ENCODE measurements at places on chromosomes 1 and 21.
A peak's percentile ranks its signal among the peaks of the same experiment; 100 is the strongest.

DNA sequence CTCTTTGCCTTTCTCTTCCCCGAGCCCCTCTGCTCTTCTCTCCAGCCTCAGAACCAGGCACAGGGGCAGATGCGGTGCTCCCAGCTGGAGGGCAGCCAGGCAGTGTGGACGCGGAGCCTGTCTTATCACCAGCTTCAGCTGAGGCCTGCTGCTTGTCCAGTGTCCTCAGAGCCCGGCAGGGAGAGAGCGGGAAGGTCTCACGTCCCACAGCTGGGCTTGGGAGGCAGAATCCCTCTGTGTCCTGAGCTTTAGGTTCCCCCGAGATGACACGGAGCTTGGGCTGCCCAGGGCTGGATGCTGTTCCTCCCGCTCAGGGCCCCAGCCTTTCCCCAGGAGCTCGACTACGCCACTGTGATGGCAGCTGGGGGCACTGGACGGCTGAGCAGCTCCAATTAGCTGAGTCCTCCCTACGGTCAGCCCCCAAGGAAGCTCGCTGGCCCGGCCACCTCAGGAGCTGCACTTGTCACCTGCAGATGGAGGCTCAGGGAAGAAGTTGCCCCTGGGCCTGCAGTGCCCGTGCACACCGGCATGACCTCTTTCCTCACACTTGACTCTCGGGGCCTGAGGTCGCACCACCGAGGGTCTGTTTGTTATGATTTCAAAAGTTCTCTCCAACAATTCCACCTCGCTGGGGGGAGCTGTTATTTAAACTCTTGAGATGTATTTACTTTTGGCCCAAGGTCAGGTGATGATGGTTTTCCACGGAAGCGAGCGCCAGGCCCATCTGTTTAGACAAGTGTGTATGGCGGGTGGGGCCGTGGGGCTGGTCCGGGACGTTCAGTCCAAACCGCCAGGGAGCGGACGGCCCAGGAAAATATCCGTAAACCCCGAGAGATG lies 127.3 kb downstream of the SIK1 start:
- no peak for DNase-seq

DNA sequence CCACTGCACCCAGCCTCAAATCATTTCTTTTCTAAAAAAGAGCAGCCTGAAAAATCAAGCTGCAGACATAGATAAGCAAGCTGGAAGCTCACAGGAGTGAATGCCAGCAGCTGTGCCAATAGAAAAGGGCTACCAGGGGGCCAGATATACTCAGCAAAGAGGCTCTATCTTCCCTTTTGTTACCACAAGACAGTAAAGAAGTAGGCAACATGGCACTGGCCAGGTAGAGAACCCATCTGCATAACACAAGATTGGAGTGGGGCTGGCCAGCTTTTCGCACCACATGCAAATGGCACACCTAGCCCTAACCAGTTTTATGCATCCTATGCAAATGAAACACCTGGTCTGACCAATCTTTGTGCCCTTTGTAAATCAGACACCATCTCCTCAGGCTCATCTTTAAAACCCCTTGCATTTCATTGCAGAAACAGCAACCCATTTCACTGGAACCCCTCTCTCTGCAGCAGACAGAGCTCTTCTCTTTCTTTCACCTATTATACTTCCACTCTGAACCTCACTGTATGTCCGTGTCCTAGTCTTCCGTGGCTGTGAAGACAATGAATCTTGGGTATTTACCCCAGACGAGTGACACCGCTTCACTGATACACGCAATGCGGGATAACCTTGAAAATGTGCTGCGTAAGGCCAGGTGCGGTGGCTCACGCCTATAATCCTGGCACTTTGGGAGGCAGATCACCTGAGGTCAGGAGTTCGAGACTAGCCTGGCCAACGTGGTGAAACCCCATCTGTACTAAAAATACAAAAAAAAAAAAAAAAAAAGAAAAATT lies 15.1 kb downstream of the CASP9 start:
- no peak for DNase-seq

DNA sequence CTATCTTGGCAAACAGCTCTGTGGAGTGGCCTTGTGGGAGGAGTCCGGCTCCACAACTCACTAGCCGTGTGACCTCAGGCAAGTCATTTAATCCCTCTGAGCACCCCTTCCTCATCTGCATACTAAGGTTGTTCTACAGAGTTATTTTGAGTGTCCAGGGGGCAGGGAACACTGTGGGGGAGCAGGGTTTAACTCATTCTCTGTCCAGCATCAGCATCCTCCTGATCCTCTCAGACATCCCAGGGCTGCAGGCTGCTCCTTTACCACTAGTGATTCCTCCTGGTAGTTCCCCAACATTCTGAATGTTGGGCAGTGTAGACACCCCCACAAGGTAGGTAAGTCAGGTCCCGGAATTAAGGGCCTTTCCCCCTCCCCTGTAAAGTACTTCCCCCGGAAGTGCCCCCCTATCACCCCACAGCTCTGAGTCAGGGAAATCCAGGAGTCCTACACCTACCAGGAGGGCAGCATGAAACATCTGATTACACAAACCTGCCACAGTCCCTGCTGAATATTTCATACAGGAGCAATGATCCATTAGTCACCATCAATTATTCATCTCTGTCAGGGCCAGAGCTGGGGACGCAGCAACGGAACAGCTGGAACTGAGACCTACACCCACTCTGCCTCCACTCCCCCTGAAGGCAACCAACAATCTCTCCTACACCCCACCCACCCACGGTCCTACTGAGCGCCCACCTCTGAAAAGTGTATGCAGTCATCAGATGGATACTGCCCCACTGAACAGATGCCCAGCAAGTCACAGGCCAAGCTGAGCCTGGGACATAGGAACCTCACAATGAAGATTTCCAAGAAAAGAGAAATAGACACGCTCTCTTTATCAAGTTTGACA lies 20.5 kb downstream of the SYT2 start:
- DNase-seq: no peak

- DNase-seq: no peak
These were observed 100.0 kb upstream of the SERTAD4 start for GRCh38 chr1:210132582-210132981.

DNA sequence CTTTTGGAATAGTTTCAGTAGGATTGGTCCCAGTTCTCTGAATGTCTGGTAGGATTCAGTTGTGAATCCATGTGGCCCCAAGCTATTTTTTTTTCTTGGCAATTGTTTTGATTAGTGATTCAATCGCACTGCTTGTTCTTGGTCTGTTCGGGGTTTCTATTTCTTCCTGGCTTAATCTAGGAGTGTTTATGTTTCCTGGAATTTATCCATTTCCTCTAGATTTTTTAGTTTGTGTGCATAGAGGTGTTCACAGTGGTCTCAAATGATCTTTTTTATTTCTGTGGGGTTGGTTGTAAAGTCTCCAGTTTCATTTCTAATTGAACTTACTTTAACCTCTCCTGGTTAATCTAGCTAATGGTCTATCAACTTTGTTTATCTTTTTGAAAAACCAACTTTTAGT lies 117.6 kb downstream of the NME7 start:
- peak; percentile 19 for DNase-seq

GRCh38 chr1:66576645-66577044 lies 42.7 kb downstream of the SGIP1 start:
- DNase-seq: no peak

GRCh38 chr1:112937070-112937469 lies 18.9 kb downstream of the SLC16A1 start:
- no peak for DNase-seq

- no peak for DNase-seq
These were observed at the start of gene SLC37A1 for GRCh38 chr21:42513151-42513984. SLC37A1 (plus strand) TSS chr21:42513852; CDS start chr21:42518455, 4,603 bp downstream.

DNA sequence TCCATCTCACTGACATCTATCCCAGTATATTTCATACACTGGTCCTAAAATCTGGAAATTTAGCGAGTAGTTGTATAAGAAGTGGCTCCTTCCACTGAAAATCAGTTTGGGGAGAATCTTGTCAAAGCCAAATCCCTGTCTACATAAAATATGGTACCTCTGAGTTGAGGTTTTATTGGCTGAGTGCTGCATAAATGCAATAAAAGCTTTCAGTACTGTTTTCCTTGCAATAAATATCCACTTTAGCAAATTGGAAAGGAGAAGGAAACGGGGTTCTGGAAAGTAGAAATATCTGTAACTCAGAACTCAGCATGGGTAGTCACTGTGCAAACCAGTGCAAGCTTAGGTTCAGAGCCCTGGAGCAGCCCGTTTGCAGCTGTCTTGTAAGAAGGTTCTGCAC lies 580.2 kb downstream of the SMYD3 start:
- no peak for DNase-seq

DNA sequence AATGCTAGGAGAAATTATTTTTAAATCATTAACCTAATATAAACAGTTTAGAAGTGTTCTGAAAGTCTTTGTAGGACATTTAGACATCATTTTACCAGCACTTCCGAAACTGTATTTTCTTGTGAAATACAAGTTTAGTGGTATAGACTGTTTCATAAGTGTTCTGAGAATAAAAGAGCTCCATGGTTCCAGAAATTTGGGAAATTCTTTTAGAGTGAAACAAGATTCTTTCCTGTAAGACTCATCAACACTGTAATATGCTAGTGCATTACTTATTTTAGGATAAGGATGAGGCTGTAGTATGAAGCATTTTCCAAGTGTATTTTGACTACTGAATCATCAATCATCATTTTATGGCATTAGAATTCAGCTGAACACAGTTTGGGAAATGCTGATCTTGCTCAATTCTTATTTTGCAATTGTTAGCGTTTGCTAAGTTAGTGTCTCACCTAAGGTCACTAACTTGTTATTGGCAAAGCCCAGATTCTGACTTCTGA lies 73.4 kb downstream of the CEP350 start:
- DNase-seq: no peak

DNA sequence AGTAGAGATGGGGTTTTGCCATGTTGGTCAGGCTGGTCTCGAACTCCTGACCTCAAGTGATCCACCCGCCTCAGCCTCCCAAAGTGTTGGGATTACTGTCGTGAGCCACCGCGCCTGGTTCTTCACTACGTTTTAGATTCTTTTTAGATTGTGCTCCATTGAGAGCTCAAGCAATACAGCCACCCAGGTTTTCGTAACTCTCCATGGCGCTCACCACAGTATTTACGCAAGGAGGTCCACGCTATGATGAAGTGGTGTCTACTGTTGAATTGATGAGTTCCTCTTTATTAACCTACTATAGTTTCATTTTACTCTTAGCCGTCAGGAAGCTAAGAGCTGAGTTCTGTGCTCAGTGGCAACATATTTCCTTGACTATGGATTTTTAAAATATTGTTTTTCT lies 1.8 kb upstream of the KIF1B start:
- DNase-seq: no peak

DNA sequence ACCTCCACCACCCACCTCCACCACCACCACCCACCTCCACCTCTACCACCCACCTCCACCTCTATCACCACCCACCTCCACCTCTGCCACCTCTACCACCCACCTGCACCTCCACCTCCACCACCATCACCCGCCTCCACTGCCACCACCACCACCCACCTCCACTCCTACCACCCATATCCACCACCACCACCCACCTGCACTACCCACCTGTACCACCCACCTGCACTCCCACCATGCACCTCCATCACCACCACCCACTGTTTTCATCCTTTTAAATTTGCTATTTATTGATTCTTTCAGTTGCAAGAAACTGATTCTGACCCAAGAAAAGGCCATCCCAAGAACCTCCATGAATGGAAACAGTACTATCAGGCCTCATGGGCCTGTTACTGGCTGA lies 6.3 kb downstream of the OPTC start:
- no peak for DNase-seq

GRCh38 chr1:17207540-17207939 lies 2.6 kb downstream of the PADI1 start:
- no peak for DNase-seq

DNA sequence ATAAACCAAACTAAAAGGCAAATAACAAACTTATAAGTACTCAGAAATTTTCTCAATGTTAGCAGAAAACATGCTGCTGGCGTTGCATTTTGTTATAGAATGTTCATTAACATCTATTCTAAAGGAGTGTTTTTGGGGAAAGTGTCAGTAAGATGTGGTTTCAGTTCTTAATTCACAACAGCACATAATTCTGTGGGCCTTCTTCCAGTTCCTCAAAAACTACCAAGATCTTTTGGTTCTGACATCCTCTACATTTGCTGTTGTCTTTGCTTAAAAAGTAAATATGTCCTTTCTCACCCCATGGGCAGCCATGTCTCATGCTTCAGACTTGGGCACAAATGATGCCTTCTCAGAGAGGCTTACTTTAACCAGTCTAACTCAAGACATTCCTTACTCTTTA lies 152.5 kb downstream of the CDC7 start:
- no peak for DNase-seq

DNA sequence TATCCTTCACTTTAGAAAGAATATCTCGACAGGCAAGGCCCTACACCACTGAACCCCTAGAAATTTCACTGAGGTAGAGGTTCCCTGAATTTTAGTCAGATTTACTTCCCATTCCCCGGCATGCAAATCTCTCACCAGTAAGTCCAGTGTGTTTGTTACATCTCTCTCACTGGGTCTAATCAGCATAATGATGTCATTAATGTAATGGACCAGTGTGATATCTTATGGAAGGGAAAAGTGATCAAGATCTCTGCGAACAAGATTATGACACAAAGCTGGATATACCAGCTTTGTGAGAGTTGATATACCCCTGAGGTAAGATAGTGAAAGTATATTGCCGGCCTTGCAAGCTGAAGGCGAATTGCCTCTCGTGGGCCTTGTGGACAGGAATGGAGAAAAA lies 7.9 kb downstream of the RNU11 start:
- no peak for DNase-seq

DNA sequence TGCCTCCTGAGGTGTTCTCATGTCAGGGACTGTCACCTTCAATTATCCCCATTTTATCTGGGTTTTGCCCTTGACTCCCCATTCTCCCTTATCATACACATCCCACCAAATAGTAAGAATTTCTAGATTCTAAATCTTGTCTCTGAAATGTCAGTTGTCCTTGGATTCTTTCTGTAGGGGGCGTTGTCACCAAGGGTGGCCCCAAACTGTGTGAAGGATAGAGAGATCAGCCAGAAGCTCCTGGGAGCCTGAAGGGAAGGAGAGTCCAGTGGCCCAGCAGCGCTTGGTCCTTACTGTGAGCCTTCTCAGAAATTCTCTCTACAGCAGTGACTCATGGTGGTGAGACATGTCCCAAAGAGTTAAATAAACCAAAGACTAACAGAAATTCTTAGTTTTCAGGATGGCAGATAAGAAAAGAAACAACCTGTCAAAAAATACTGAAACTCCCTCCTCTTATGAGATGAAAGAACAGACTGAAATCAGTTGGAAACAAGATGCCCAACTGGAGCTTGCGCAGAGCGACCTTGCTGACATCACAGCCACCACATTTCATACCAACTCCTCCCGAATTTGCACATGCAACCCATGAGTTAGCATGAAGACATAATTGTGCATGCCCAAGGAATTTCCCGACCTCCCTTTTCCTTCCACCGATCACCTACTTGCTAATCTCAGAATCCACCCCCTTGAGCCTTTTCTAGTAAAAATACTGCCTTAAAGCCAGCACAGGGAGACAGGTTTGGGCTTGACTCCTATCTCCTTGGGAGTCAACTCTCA lies 109.8 kb downstream of the ELAVL4 start:
- no peak for DNase-seq

- DNase-seq: no peak
These were observed 9.9 kb downstream of the TSSK3 start for GRCh38 chr1:32372149-32372756.
